ENCODE measurements at places on chromosomes 3 and 15. TPM values are rescaled to one million over a fixed set of nuclear protein-coding genes. Genes with fewer than 3 reads are reported as not detected.

DNA sequence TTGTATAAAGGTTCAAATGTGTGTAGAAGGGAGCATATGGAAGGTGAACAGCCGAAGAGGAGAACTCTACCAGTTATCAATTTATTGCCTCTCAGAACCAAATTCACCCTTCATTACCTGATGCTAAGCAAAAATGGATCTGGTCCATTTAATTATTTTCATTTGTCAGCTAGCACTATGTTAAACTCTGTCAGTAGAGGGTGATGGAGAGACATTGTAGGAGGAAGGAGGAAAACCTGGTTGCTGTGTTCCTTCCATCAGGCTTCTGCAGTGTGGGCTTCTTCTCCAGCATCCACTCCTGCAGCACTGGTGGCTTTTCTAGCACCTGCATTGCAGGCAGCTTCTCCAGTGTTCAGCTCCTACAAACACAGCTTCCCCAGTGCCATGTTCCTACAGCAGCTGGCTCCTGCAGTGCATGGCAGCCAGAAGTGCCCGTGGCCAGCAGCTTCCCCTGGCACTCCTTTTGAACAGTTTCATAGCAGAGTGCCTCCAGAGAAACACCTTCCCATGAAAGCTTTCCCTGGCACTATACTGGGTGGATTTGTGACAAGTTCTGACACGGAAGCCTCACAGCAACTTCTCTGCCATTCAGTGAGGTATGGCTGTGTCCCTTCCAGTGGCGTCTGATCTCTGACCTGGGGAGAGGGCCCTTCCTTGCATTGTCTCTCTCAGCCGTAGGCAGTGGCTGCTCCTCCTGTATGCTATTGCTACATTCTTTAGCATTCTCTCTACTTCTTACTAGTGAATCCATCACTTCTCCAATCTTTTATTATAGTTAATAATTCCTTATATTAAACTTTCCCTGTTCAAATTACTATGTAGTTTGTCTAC, 14.6 kb upstream of the IL17RD start:
- no peaks in the 10 kb centered on the region for H3K27me3 ChIP-seq
- no peak for DNase-seq
- no peak overlapping the region for H3K27ac ChIP-seq
- H3K4me3 ChIP-seq, result no peak overlapping the region
- H3K4me1 ChIP-seq, result no peaks in the 10 kb centered on the region
- H3K36me3 ChIP-seq, result no peaks in the 10 kb centered on the region

GRCh38 chr3:62287392-62287927, 85.9 kb downstream of the FEZF2 start:
- H3K27me3 ChIP-seq, result no peaks in the 10 kb centered on the region
- no peaks in the 10 kb centered on the region for H3K36me3 ChIP-seq
- no peaks in the 10 kb centered on the region for H3K4me1 ChIP-seq
- H3K27ac ChIP-seq, result no peak overlapping the region

- H3K27me3 ChIP-seq, result no peaks in the 10 kb centered on the region
- no peaks in the 10 kb centered on the region for H3K36me3 ChIP-seq
Observed at GRCh38 chr3:36695769-36696137, 68.6 kb downstream of the DCLK3 start.

GRCh38 chr3:175075269-175075668, 216.1 kb downstream of the NAALADL2 start:
- DNase-seq, result no peak
- no peaks in the 10 kb centered on the region for H3K4me1 ChIP-seq
- no peak overlapping the region for H3K27ac ChIP-seq

DNA sequence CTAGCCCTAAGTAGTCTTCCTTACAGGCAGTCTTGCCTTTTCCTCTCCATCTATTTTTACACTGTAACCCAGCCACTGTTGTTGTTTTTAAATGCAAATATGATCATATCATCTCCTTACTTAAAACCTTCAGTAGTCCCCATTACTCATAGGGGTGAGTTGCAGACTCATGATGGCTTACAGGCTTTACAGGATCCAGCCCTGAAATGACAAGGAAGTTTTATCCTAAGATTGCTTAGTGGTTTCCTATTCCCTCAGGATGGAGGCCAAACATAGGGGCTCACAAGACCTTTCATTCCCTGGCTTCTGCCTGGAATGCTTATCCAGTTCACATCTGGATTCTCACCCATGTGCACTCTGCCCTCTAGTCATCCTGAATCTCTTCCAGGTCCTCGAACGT, 27.7 kb upstream of the PCOLCE2 start:
- no peak for DNase-seq
- no peaks in the 10 kb centered on the region for H3K4me1 ChIP-seq
- no peaks in the 10 kb centered on the region for H3K27me3 ChIP-seq
- H3K27ac ChIP-seq, result no peak overlapping the region

- H3K27ac ChIP-seq, result no peak overlapping the region
- DNase-seq, result no peak
- no peak overlapping the region for H3K4me3 ChIP-seq
- H3K4me1 ChIP-seq, result no peaks in the 10 kb centered on the region
- no peaks in the 10 kb centered on the region for H3K36me3 ChIP-seq
Observed at GRCh38 chr15:98946301-98947255, 61.0 kb downstream of the PGPEP1L start.

DNA sequence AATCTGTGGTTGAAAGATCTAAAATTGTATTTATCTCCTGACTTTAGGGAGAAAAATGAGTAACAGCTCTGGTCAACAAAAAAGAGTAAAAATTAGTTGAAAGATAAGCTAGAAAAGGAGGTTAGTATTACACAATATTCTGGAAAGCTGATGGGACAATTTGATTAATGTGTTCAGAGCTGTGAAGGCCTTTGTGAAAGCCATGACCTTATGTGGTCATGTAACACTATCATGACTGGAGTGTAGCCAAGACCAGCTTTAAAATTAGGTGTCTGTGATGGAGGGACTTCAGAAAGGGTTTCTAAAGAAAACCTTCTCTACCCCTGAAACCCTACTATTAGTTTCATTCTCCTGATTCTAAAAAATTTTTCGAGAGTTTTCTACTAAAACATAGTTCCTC, 127.2 kb downstream of the NFKBIZ start:
- no peak overlapping the region for H3K27ac ChIP-seq
- H3K27me3 ChIP-seq, result no peaks in the 10 kb centered on the region
- H3K4me3 ChIP-seq, result no peak overlapping the region
- H3K36me3 ChIP-seq, result no peaks in the 10 kb centered on the region
- DNase-seq, result no peak

GRCh38 chr3:106251160-106251892, 382.5 kb upstream of the CBLB start:
- no peak overlapping the region for H3K27ac ChIP-seq
- no peaks in the 10 kb centered on the region for H3K27me3 ChIP-seq
- H3K36me3 ChIP-seq, result no peaks in the 10 kb centered on the region
- no peak for DNase-seq
- H3K4me1 ChIP-seq, result no peaks in the 10 kb centered on the region

- H3K4me1 ChIP-seq, result peaks cover 11% of the 10 kb centered on the region
- no peaks in the 10 kb centered on the region for H3K36me3 ChIP-seq
- no peak overlapping the region for H3K27ac ChIP-seq
Observed at GRCh38 chr15:68375716-68376220, 56.2 kb downstream of the ITGA11 start.

The TMC3 gene
- total RNA-seq, result not detected

The TM6SF1 gene
- 0.50 TPM for total RNA-seq

The ZKSCAN7 gene
- 4.2 TPM for total RNA-seq

The THRB gene
- total RNA-seq, result not detected
